ENCODE measurements at places on chromosomes 4 and X. TPM values are rescaled to one million over a fixed set of nuclear protein-coding genes. Genes with fewer than 3 reads are reported as not detected.

DNA sequence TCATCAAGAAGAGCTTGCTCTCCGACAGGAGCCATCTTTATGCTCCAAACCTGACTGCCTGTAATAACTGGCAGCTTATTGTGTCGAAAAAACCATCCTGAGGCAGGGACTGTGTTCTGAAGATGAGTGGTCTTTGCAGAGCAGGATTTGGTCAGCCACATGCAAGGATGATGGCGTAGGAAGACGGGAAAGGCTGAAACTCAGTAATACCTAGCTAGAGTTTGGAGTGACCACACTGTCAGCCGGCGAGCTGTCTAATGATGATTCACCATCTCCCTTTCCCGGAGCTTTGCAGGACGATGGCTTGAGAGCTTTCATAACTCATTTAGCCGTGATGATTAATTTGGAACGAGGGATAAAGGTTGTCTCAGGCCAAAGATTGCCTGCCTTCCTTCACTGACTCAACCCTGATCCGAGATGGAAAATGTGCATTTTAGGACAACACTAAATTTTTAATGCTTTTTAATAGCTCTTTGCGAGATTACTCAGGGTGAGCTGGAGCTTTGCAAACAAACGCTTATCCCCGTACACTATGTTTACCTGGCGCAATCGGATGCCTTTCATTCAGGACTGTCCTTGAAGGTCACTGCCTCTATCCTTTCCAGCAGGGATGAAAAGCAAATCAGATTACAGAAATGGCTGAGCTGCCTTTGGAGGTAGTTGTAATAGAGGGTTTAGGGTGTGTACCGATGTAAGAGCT lies 288.5 kb downstream of the ASMT start:
- peak; percentile 94 for DNase-seq

GRCh38 chr4:101710806-101711205 lies 79.7 kb upstream of the BANK1 start:
- no peak for DNase-seq

DNA sequence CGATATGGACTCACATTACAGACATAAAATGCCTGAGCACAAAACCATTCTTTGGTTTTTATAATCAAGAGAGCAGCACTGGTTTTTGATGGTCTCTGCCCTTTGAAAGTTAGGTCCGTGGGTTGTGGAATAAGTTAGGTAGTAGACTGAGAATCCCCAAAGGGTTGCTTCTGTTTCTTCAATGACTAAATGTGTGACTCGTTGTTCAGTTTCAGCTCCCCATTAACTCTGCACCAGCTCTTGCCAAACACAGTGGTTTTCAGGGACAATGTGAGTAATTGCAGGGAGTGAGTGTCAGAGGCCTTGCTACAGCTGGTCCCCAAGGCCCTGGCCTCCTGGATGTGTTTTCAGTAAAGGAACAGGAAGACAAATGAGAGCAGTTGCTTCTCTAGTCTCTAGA lies 24.8 kb downstream of the SMIM20 start:
- peak; percentile 66 for DNase-seq

- DNase-seq, result no peak
Measured at GRCh38 chrX:154821523-154821922, 12.9 kb downstream of the SMIM9 start.

- DNase-seq, result no peak
Measured at GRCh38 chr4:3829956-3830773, 64.0 kb downstream of the ADRA2C start.

GRCh38 chrX:70049406-70049805 lies 332 bp downstream of the AWAT2 start:
- no peak for DNase-seq

- DNase-seq, result no peak
Measured at GRCh38 chr4:110119337-110119736, 79.1 kb downstream of the ELOVL6 start.

DNA sequence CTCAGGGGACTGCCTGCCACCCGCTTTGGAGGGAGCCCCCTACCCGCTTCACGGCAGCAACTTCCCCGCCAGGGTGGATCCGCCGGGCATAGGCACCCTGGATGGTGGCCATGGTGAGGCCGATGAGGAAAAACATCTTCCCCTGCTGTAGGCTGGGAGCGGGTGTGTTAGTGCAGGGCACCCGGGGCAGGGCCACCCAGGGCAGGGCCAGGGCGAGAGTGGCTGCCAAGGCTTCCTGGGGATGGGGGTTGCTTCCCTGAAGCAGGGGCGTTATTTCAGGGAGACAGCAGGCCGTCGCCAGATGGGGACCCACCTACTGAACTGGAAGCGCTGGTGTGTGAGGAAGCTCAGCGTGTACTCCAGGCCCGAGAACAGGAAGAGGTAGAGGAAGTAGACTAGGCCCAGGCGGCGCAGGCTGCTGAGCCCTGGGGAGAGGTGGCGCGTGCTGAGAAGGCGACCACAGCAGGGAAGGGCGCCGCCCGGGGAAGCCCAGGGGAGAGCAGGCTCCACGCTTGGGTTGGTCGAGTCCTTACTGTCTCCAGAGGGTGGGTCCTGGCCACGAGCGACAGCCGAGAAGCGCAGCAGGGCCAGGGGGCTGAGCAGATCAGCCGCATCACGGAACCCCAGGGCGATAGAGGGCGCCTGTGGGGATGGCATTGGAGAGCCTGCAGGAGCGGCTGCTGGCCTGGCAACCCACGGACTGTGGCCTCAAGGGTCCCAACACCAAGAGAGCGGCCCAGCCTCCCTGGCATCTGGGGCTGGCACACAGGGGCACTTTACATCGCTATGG lies 31.5 kb downstream of the NOP14 start:
- DNase-seq, result no peak

FGD1 gene
- 5.6 TPM for total RNA-seq

DNA sequence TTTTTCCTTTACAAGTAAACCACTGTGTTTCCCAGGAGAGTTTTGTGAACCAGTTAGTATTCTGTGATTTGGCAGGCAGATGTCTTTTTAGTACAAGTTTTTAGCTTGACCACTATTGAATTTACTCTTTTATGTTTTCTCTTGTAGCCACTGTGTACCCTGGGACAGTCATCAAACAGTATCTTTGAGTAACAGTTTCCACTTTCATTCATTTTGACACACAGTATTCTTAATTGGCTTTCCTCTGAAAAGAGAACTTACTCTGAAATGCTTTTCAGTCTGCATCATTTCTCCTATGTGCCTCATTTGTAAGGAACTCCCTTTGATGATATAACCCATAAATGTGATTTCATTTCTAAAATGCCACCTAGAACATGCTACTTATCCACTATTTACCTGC lies 476.5 kb downstream of the PDGFC start:
- peak; percentile 47 for DNase-seq

IQCM gene
- not detected for total RNA-seq

DNA sequence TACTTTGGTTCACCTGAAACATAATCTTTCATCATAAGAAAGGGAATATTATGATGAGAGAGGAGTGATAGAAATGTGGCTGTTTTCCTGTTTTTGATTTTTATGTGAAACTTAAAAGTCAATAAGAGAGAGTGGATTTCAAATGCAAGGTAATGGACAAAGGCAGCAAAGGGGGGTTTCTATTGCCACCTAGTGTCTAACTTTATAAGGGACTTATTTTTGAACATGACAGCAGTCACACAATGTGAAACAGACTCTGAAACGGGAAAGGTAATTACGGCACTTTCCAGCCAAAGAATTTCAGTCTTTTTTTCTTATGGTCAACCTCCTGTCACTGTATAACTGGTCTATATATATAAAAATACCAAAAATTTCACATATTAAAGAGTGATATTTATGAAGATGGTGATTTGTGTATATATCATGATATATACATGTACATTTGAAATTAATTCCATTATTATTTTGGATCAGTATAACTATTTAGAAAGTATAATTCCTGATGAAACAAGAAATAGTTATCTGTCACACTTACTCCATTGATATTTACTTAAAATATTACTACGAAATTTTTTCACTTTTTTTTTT lies 127.1 kb downstream of the FBXO8 start:
- peak; percentile 54 for DNase-seq

DNA sequence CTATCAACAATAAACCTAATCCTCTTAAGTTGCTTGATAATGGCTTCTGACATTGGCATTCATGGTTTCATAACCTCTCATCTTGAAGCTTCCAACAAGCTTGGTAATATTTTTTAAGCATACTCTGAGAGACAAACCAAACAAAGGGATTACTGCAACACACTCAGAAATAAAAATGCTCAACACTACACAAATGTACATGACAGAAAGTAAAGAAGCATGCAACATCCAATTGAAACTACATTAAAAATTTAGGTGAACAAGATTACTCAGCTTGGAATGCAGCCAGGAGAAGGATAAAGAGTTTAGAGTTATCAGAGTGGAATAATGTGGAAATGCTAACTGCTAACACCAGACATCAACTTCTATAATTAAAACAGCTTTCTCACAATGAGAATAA lies 1136.6 kb upstream of the PABPC4L start:
- no peak for DNase-seq

EMCN gene
- total RNA-seq, result 0.05 TPM

GRCh38 chr4:141771889-141772830 lies 135.8 kb downstream of the IL15 start:
- no peak for DNase-seq

DNA sequence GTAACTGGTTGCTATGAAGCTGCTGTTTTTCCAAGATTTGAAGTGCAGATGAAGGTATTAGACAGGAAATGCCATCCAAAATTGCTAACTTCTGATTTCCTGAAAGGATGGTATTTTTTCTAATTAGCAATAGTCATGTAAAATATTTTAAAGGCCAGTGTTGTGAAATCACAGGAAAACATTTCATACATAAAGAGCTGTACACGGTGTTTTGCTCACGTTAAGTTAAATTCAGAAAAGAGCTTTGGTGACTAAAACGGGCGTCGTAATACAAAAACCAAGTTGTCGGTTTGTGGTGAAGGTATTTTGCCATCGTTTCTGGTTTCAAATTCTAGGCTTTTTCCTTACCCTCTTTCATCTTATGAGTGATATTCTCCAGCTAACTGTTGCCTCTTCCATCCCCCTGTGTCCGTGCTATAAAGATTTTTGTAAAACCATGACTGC lies 39.8 kb downstream of the AFF1 start:
- no peak for DNase-seq

- no peak for DNase-seq
Measured at GRCh38 chr4:181950372-181951127, 292.7 kb upstream of the TENM3 start.

AR gene
- total RNA-seq, result 4.2 TPM

DNA sequence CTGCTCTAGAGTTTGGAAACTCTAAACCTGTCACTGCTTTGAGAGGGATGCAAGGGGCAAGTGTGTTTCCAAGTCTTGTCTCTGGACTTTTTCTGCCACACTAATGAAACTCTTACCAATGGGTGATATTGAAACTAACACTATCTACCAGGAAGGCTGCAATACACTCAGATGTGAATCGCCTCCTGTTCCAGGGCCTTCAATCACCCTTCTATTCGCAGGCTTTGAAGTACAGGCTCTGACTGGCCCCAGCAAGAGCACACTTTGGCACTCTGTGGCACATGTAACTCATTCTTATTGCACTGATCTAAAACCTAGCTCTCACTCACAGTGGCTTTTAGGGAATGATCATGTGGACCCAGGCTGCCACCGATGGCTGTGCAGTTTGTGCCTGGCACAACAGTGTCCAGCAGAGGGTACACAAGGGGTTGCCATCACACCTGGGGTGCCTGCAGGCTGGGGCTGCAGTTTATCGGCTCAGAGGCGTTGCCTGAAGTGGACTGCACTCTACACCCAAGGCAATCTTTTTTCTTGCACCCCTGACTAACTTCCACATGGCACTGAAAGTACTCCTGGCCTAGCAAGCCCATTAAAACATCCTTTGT lies 210.8 kb downstream of the MGST2 start:
- no peak for DNase-seq

ITIH6 gene
- total RNA-seq, result not detected

NKX6-1 gene
- total RNA-seq, result 0.64 TPM

DNA sequence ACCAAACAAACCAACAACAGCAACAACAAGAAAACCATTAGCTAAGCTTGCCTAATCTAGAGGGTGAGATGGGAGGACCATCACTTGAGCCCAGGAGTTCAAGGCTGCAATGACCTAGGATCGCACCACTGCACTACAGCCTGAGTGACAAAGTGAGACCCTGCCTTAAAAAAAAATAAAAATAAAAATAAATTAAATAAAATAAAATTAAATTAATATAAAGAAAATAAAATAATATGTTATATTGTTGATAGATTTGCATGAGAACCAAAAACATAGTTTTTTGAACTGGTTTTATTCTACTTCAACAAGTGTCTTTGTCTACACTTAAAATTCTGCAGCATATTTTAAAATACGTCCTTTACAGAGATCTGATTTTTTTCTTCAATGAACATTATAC lies 2683.1 kb downstream of the ARAP2 start:
- no peak for DNase-seq

Measured in M059J (cell line).